ENCODE measurements at places on chromosomes 12 and 14. TPM values are rescaled to one million over a fixed set of nuclear protein-coding genes. Genes with fewer than 3 reads are reported as not detected.

The TAS2R43 gene
- 7.7 TPM for total RNA-seq

The PTPN6 gene
- 0.77 TPM for total RNA-seq

The KITLG gene
- total RNA-seq: 19.0 TPM

The C12orf54 gene
- not detected for total RNA-seq

The PMCH gene
- not detected for total RNA-seq

The INHBC gene
- total RNA-seq: not detected

The RFX4 gene
- total RNA-seq: not detected
